ENCODE measurements at places on chromosomes 2 and 18.

- no peak for DNase-seq
These were observed 1165.7 kb upstream of the GYPC start for GRCh38 chr2:125490308-125490707.

DNA sequence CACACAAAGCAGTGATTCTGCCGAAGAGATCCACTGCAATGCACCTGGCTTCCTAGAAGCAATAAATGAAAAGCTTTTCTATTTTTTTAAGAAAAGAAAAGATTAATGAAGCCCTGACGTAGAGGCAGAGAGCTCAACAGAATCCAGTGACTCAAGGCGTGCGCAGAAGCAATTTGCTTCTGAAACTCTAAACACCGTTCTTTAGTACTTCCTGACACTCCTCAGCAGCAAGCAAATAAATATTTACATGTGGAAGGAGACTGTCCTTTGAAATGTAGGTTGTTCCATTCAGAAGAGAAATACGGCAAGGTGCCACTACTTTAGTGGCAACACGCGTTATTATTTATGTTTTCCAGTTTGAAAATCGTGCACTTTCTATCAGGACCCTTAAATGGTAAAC is 126.2 kb upstream of the ZNF516 start:
- DNase-seq, result no peak

DNA sequence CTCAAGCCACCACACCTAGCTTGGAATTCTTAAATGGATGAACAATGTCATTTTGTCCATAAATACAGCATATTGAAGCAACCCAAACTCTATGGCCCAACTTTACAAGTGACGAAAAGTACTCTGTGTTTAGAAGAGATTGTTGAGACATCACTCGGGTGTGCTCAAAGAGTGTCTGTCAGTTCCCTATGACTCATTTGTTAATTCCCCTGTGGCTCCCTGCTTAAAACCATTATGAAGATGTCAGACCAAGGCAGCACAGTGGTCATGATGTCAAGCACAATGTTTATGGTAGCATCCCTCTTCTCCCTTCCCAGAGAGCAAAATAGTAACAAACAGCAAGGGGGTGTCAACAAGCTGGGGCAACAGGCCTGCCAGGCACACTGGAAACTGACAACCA is 3.0 kb downstream of the LYG1 start:
- DNase-seq, result peak; percentile 76

DNA sequence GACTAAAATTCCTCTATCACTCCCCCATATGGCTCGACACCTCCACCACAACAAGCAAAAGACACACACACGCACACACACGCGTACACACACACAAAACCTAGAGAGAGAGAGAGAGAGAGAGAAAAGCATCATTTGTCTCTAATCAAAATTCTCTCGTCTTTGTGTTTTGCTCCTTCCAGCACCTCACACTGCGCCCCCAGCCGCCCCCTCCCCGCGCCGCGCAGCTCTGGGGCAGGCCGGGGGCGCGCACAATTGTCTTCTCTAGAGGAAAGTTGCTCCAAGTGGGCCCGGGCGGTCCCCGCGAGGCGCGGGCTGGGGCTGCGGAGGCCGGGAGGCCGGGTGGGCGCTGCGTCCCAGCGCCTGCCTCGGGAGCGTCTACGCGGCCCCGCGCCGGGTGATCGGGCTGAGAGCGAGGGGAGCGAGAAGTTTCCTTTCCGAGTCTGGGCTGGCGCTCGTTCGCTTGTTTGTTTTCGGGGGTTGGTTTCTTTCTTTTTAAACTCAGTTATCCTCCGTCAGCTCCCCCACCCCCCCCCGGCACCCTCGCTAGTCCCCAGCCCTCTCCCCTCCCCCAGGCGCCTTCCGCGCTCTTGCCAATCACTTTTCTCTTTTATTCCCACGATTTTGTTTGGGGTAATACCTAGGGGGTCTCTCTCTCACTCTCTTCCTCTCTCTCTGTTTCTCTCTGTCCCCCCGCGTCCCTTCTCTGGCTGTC is 4.1 kb downstream of the ZEB2 start:
- DNase-seq, result peak; percentile 52

DNA sequence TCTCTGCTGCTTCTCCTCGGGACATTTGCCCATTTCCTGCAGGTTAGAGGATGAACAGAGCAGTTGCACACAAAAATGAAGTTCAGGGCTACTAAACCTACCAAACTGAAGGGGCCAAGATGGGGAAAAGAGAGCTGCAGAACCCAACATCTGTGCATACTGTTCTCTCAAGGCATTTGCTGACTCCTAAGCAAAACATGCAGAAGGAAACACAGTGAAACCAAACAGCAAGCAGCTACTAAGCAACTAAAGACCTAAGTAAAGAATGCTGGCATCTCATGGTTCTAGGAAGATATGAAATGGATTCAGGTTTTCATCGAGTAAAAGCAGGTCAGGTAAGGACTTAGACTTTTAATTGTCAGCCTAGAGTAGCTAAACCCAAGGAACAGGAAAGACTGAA is 111.9 kb upstream of the SYT4 start:
- no peak for DNase-seq

GRCh38 chr2:30691091-30691947 is 115.9 kb downstream of the CAPN13 start:
- no peak for DNase-seq

DNA sequence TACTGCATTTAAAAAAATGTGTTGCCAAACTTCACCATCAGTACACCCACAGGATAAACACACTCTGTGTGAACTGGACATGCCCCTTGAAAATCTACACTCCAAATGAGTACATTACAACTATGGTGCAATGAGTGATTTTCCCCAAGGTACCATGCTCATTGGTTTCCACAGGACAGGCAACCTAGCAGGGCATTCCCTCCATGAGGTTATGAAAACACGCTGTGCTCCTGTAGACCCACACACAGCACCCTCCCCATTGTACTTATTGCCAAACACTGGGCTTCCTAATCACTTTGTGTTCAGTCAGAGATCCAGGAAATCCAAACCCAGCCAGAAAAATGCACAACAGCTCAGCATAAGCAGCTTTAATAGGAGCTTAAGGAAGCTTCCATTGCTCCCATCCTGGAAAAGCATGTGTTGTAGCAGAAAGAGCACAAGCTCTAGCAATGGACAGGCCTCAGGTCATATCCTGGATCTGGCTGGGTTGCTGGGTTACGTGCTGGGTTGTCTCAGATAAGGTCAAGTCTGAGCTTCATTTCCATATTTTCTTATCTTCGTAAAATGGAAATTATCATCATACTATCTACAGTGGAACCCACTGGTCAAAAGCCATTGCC is 20.8 kb upstream of the ATIC start:
- DNase-seq, result no peak

GRCh38 chr2:109089602-109090300 is 39.3 kb upstream of the SH3RF3 start:
- DNase-seq, result peak; percentile 30

- DNase-seq, result peak; percentile 12
These were observed 584 bp upstream of the DNER start for GRCh38 chr2:229714736-229715541.

- DNase-seq, result no peak
These were observed 488.0 kb downstream of the EIPR1 start for GRCh38 chr2:2889646-2890045.

- no peak for DNase-seq
These were observed 5.5 kb downstream of the DCTN1 start for GRCh38 chr2:74374509-74375205.

- DNase-seq, result peak; percentile 95
These were observed 161.2 kb upstream of the XIRP2 start for GRCh38 chr2:166727095-166727494.

DNA sequence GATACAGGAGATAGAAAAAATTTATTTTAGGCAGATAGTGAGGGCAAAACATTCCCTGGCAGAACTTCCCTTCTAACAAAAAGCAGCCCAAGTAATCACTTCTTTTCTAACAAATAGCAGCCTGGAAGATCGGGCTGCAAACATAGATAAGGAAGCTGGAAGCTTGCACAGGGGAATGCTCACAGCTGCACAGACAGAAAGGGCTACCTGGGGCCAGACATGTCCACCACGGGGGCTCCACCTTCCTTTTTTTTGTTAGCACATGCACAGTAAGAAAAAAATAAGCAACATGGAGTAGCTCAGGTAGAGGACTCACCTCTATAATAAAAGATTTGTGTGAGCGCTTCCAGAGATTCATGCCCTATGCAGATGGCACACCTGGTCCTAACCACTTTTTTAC is 420.5 kb downstream of the PTH2R start:
- no peak for DNase-seq

DNA sequence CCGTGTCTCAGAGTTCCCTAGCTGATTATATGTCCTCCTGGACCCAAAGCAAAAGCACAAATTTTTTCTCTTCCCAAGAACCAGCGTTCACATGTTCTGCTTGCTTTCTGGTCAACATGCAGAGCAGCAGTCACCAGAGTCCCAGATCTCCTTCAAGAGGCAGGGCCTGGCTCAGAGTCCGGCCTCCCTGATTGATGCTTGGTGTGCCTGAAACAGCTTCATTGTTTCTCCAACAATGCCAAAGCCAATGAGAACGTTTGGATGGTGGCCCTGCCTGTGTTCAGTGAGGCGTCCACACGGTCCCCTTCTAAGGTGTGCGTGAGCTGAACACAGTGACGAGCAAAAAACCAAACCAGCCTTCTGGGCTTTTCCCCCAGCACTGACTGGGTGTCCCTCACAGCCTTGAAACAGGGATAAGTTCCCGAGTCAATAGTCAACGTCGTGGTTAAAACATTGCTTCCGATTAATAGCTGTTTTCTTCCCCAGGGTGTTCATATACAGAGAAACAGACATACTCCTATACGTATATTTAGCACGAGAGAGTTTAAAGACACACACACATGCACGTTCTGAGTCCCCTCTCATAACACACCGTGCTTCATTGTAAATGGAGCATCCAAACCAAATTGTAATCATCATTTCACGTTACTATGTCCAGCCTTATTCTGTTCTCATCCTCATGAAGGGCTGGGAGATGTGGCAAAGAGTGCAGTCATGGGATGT is 19.3 kb upstream of the POU3F3 start:
- DNase-seq, result no peak

- DNase-seq, result no peak
These were observed 125.4 kb upstream of the CTNNA2 start for GRCh38 chr2:79387431-79387830.

DNA sequence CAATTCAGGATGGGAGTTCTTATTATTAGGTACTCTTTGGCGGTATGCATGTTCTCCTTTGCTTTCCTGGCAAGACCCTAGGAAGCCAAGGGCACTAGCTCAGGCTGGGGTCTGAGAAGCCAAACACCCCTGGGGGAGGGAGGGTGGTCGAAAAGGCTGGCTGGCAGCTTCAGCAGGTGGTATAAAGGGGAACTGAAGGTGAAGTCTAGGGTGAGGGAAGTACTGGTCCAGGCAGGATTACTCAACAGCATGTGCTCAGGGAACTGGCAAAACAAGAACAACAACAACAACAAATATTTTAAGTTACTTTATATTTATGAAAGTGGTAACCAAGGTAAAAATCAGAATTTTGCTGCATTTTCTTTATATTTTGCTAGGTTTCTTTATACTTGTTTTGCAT is 40.7 kb upstream of the PCBP1 start:
- DNase-seq, result peak; percentile 32

DNA sequence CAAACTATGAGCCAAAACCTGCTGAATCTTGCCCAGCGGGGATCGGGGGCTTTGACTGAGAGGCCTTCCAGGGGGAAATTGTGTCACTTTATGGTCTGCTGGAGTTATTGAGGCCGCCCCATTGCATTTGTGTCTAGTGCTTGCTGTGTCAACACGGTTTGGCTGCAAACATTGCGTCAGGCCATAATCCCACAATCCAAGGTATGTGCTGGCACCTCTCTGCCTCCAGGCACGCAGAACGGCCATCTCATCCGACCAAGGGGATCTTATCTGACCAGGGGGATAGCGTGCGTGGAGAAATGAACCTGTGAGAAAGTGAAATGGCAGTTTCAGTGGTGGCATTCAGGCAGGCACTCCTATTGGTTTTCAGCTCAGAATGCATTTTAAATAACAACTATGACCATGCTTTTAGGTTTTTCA is 18.1 kb upstream of the LYPD6B start:
- peak; percentile 4 for DNase-seq

DNA sequence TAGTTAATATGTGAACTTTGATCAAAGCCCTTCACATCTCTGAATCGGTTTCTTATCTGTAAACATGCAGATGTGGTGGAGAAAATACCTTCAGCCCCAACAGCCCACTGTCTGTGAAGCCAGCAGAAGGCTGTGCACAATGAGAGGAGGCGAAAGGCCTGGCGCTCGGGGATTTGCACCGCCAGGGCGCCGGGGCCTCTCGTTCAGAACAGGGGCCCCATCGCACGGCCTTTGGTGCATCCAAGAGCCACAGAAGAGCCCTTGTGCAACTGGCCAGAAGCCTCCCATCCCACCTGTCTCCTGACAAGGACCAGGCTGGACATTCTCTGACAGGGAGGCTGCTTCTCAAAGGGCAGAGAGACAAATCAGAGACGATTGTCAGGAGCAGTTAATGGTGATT is 407.2 kb upstream of the MYT1L start:
- DNase-seq, result no peak

GRCh38 chr2:212274215-212274614 is 264.4 kb downstream of the ERBB4 start:
- DNase-seq, result no peak

GRCh38 chr2:219517954-219518778 is 3.9 kb downstream of the ASIC4 start:
- no peak for DNase-seq

DNA sequence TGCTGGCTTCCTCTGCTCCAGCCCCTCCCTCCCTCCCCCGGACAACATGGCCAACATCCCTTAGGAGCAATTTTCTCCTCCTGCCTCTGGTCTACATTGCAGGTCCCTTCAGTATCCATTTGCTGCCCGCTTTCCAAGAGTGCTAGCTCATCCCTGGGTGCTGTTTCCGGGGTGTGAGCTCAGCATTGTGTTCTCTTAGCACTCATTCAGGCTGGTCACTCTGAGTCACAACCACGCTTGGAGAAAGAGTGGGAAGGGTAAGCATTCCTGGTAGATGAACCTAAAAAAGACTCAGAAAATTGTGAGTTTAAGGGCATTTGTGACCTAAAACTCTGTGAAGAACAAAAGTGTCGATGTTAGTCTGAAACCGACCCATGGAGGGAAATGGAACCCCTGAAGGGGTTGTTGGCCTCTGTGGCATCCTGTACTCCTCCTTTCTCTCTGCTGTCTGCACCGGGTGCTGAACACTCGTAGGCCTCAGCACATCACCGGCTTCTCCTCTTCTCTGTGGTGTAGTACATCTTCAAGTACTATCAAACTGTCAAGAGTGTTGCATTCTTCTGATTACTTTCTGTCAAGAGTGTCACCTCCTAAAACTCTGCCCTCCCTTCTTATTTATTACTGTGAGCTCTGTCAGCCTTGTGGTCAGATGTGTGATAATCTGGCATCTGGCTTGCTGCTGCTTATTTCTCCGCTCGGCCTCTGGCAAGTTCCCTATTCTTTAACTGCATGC is 73.0 kb downstream of the CTNNA2 start:
- peak; percentile 7 for DNase-seq

Measured in MV-4-11 (cell line).